CD8-positive, alpha-beta T cell (primary cell): ENCODE measurements at places on chromosomes 7 and 10. TPM values are rescaled to one million over a fixed set of nuclear protein-coding genes. Genes with fewer than 3 reads are reported as not detected.

Gene LIPN
- not detected for total RNA-seq

Gene FAM25C
- total RNA-seq: not detected

Gene PNLIPRP1
- total RNA-seq: not detected

Gene PURB
- 16.5 TPM for total RNA-seq

Gene MKI67
- total RNA-seq: 1.5 TPM

Gene METTL27
- total RNA-seq: not detected

Gene AKR1B1
- total RNA-seq: 67.6 TPM
